ENCODE measurements at places on chromosomes 4 and X.

GRCh38 chr4:94722748-94723147 lies 35.0 kb upstream of the BMPR1B start:
- no peak for DNase-seq

GRCh38 chr4:122152711-122153226 lies 638 bp downstream of the BLTP1 start:
- no peak for DNase-seq

DNA sequence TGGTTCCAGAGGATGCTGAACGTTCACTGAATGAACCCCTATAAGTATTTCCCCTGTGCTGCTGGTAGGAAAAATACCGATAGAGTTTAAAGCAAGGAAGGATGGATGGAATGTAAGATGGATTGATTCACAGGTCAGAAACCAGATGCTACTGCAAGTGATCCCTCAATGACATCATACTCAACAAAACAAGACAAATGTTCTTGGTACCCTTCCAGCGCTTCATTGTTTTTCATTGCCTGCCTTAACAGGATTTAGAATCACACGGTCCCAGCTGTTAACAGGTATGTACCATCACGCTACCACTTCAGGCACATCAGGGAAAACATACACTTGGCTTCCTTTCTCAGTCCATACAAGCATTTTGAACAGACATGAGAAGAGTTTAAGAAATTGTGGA lies 118.1 kb upstream of the TLR3 start:
- no peak for DNase-seq

GRCh38 chr4:24890561-24891126 lies 22.2 kb downstream of the CCDC149 start:
- no peak for DNase-seq

- no peak for DNase-seq
Observed at GRCh38 chr4:7141151-7141834, 51.0 kb upstream of the SORCS2 start.

All from stimulated activated CD4-positive, alpha-beta T cell treated with anti-CD3 and anti-CD28 coated beads, Interleukin-1b, Interleukin-23, amount 100 ng/mL, for 48 hours (primary cell).